ENCODE measurements at places on chromosomes 3 and 15. TPM values are rescaled to one million over a fixed set of nuclear protein-coding genes. Genes with fewer than 3 reads are reported as not detected.

The RPS17 gene
- total RNA-seq: 754 TPM

The SH3GL3 gene
- total RNA-seq: 1.2 TPM

- H3K36me3 ChIP-seq: no peaks in the 10 kb centered on the region
- no peak for DNase-seq
- no peak overlapping the region for H3K4me3 ChIP-seq
- H3K27me3 ChIP-seq: no peaks in the 10 kb centered on the region
- H3K4me1 ChIP-seq: no peaks in the 10 kb centered on the region
- H3K27ac ChIP-seq: no peak overlapping the region
Measured at GRCh38 chr3:169891886-169892285, 19.5 kb upstream of the SAMD7 start.

GRCh38 chr15:70339571-70340493, 242.1 kb upstream of the TLE3 start:
- H3K27ac ChIP-seq: peak overlapping the region; percentile 22
- no peak overlapping the region for H3K4me3 ChIP-seq
- no peak for DNase-seq
- no peaks in the 10 kb centered on the region for H3K36me3 ChIP-seq

- no peaks in the 10 kb centered on the region for H3K4me1 ChIP-seq
- H3K4me3 ChIP-seq: no peak overlapping the region
- no peak overlapping the region for H3K27ac ChIP-seq
- no peak for DNase-seq
- no peaks in the 10 kb centered on the region for H3K27me3 ChIP-seq
- no peaks in the 10 kb centered on the region for H3K36me3 ChIP-seq
Measured at GRCh38 chr15:66752078-66752477, 50.0 kb downstream of the SMAD6 start.

DNA sequence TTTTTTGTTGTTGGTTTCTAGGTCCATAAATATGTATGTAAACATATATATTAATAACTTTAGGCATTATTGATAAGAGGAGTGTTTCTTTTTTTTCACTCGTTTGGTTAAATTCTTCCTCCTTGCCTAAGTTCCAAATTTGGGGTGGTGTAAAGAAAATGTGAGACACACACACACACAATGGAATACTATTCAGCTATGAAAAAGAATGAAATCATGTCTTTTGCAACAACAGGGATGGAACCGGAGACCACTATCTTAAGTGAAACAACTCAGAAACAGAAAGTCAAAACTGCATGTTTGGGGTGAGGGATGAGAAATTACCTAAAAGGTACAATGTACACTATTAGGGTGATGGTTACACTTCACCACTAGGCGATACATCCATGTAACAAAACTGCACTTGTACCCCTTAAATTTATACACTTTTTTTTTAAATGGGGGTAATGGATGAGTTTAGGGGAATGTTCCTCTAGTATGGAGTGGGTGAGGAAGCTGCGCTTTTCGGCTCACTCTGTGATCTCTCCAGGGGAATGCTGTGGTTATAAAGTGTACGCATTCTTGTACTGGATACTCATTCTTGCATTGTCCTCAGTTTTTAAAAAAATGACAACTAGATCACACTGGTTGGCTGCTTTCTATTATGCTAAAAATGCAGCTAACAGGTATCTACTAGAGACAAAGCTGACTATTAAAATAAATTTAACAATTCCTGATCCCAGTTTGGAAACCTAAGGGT, 50.8 kb upstream of the PPARG start:
- no peak overlapping the region for H3K4me3 ChIP-seq
- H3K4me1 ChIP-seq: no peaks in the 10 kb centered on the region
- no peak for DNase-seq
- H3K27me3 ChIP-seq: no peaks in the 10 kb centered on the region
- no peak overlapping the region for H3K27ac ChIP-seq

GRCh38 chr3:72338942-72339669, 509.1 kb downstream of the SHQ1 start:
- H3K27ac ChIP-seq: no peak overlapping the region
- peaks cover 8% of the 10 kb centered on the region for H3K4me1 ChIP-seq
- H3K27me3 ChIP-seq: no peaks in the 10 kb centered on the region
- H3K4me3 ChIP-seq: no peak overlapping the region

All from uterus (tissue), 4 donors.